IMR-90 (cell line): ENCODE measurements at places on chromosomes 3 and 15.

DNA sequence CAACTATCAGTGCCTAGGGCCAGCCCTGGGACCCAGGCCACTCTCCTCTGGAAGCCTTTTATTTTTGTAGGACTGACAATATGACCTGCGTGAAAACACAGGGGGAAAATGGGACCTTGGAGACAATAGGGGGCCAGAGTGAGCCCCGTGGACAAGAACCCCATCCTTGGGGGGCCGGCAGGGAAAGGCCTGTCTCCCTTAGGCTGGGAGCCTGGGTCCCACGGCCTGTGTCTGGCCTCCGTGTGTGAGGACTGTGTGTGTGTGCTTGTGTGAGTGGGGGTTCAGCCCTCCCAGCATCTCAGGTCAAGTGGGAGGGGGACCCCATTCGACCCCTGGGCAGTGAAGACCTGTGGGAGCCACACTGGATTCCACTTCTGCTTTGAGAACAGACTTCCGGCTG, 53.3 kb downstream of the EXOG start:
- H3K27ac ChIP-seq = no peak overlapping the region
- no peaks in the 10 kb centered on the region for H3K4me1 ChIP-seq
- no peak overlapping the region for H3K4me3 ChIP-seq

- no peak for DNase-seq
- H3K4me3 ChIP-seq = no peak overlapping the region
- H3K4me1 ChIP-seq = peaks cover 11% of the 10 kb centered on the region
- H3K27me3 ChIP-seq = peaks cover 5% of the 10 kb centered on the region; the same call in 1 of the 2 replicates
- H3K36me3 ChIP-seq = no peaks in the 10 kb centered on the region
- H3K27ac ChIP-seq = no peak overlapping the region
Observed at GRCh38 chr3:183487896-183488295, 59.5 kb upstream of the MCF2L2 start.

DNA sequence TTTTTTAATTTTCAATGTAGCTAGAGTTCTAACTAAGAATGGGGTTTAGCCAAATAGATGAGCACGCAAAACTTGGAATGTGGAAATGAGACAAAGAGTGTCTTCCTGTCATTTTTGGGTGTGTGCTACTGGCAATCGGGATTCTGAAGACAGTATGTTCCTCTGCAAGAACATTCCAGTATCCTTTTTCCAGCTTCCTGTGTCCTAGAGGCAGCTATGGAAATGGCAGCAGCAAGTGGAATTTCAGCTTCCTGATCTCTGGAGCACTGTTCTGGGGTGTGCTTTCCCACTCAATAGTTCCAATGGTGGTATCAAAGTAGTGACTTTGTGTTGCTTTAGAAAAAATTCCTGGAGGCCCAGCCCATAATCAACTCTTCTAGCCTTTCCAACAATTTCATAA, 642.9 kb upstream of the KCNMB2 start:
- no peak overlapping the region for H3K4me3 ChIP-seq
- H3K27ac ChIP-seq = peak overlapping the region; percentile 6; the same call in 1 of the 2 replicates
- DNase-seq = no peak
- peaks cover 2% of the 10 kb centered on the region; the same call in 1 of the 2 replicates for H3K4me1 ChIP-seq
- H3K27me3 ChIP-seq = no peaks in the 10 kb centered on the region

DNA sequence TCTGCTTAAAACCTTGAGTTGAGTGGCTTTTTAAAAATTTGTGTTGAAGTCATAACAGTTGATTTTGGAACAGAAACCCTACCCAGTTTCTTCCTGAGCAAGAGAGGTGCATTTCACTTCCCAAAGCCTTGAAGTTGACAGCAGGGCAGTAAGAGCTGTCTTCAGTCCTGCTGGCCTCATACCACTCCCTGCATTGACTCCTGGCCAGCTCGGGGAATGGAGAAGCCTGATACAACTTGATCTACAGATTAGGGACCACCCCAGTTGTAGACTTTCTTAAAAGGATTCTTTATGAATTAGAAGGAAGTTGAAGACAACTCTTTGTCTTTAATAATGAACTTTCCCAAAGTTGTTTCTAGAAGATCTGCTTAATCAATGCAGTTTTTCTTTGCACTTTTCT, 90.6 kb upstream of the FLNB start:
- DNase-seq = no peak
- H3K4me1 ChIP-seq = peaks cover 2% of the 10 kb centered on the region; the same call in 1 of the 2 replicates
- no peak overlapping the region for H3K4me3 ChIP-seq
- no peaks in the 10 kb centered on the region for H3K27me3 ChIP-seq
- H3K36me3 ChIP-seq = peaks cover 21% of the 10 kb centered on the region

DNA sequence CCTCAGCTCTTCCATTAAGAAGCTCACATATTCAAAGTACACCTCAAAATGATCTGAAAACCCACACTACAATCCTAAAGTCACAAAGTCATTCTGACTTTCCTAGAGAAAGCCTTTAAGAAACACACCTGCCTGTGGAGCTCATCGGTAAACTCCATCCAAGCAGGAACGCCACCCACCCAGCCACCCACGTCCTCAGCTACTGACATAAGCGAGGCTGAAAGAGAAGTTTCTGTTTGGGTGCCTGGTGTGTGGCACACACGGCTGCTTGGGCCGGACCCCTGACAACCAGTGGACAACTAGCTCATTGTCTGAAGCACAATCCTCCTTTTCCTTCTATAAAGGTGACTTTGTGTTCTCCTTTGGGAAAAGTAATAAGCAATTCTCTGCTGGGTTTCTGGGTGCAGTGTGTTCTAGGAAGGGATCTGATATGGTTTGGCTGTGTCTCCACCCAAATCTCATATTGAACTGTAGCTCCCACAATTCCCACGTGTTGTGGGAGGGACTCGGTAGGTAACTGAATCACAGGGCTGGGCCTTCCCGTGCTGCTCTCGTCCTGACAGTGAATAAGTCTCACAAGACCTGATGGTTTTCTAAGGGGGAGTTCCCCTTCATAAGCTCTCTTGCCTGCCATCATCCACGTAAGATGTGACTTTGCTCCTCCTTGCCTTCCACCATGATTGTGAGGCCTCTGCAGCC, 26.1 kb downstream of the FAM174B start:
- H3K4me3 ChIP-seq = no peak overlapping the region
- no peak overlapping the region for H3K27ac ChIP-seq
- no peaks in the 10 kb centered on the region for H3K4me1 ChIP-seq
